ENCODE measurements at places on chromosomes 5 and 9.

DNA sequence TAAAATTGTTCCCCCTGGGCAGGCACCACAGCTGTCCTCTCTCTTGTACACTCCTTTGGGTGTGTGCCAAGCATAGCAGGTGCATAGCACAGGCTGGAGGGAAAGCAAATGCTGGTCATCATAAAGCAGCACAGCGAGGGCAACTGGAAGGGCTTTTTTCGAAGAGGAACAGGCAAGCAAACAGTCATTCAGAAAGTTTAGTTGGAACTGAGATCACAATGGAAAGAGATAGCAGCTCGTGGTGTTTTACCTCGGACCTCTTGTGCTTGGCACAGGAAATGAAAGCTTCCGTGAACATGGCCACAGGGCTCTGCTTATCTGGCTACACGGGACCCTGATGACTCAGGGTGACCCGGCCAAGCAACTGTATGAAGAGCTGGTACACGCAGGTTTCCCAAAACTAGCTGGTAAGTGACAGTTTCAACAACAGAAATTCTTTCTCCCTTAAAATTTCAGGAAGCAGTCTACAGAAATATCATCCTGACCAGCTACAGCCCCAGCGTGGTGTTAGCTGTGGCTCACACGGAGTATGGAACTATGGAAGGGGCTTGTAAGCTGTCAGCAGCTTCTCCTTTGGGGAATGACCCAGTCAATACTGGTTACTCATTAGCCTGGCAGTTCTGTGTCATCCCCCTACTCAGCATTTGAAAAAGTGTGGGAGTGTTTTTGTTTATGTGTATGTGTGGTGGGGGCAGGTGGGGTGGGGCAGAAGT is 48.1 kb downstream of the POC5 start:
- no peak for DNase-seq

DNA sequence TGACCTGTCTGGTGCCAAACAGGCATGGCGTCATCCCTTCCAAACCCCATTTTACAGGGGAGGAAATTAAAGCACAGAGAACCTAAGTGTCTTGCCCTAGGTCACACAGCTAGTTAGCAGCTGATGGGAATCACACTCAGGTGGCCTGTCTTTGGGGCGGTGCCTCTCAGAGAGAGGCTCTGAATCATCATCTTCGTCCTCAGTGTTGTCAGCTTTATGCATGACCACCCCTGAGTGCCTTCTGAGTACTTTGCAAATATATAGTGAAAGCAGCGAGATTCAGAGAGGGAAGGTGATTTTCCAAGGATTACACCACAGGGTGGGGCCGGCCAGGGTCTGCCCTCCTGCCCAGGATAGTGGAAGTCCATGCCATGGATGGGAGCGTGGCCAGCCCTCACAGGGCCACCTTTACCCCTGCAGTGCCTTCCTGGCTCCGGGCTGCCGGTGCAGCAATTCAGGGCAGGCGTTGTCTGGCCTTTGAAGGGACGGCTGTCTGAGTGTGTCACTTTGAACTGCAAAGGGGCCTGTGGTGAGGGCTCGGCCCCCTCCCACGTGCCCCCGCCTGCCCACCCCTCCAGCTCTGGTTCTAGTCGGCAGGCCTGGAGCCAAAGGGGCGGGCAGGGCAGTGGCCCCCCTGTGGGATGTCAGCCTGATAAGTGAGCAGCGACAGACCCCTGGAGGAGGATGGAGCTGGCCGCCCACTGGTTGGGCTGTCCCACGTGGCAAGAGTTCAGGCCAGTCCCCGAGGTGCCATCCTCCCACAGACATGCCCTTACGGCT is 16.9 kb downstream of the LMX1B start:
- no peak for DNase-seq

- DNase-seq = no peak
Observed at GRCh38 chr5:81188962-81189361, 44.2 kb upstream of the CKMT2 start.

GRCh38 chr9:22005021-22005701 is 3.9 kb downstream of the CDKN2B start:
- peak; percentile 12 for DNase-seq

- no peak for DNase-seq
Observed at GRCh38 chr9:133535306-133535877, 888 bp downstream of the ADAMTSL2 start.

- no peak for DNase-seq
Observed at GRCh38 chr9:129572517-129572916, 48.4 kb downstream of the C9orf50 start.

- DNase-seq = peak; percentile 10
Observed at GRCh38 chr5:134070725-134071613, 43.5 kb upstream of the TCF7 start.

DNA sequence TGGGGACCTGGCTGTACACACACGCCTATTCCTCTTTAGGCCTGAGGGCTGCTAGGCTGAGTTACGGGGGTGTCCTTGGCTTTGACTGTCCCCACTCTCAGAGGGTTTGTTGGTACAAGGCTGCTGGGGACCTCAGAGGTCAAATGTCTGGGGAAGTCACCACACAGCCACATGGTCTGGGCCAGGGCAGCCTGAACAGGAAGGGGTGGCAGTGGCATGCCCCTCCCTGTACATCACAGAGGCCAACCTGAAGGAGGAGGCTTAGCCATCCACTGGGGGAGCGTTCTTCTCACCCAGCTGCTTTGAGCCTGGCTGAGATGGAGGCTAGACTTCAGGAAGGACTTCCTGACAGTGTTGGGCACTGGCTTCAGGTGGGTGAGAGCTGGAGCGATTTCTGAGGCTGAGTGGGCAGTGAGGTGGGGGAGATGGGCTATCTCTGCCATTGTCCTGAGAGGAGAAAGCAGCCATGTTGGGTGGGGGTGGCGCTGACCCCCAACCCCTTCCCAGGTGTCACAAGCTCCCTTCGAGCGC is 36.3 kb downstream of the CXXC5 start:
- DNase-seq = no peak

- DNase-seq = no peak
Observed at GRCh38 chr9:93033531-93033930, 25.0 kb upstream of the SUSD3 start.

DNA sequence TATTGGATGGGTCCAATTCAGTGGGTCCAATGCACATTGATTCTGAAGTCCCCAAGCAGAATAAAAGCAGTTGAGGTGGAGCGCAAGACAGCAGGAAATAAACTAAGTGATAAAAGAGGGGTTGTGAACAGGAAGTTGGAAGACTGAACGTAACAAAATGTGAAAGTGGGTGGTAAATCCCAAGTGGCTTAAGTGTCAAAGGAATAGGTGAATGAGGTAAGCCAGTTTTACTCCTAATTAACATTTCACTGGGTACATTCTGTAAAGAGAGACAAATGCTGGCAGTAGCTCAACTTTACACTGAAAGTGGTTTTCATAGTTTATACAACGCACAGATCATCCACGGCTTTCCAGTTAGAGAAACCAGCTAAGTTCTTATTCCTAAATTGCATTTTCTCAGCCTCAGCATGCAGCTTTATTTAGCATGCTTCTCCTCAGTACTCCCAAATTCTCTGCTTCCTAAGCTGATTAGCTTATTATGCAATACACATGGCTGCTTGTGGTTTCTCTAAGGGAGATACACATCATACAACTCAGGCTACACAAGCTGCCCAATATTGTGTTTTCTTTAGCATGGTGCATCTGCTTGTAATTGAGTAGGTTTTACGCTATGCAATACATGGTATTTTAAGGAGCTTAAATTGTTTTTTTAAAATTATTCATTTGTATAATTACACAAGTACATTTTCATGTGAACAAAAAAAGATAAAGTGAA is 34.2 kb upstream of the HSD17B4 start:
- peak; percentile 84 for DNase-seq

GRCh38 chr5:181053488-181054121 is 13.5 kb downstream of the BTNL9 start:
- DNase-seq = no peak

GRCh38 chr5:150179019-150179620 is 10.7 kb upstream of the SLC6A7 start:
- no peak for DNase-seq

All from fibroblast of upper back skin (primary cell).